ENCODE measurements at places on chromosomes 1 and 21.
A peak's percentile ranks its signal among the peaks of the same experiment; 100 is the strongest.

- DNase-seq, result peak; percentile 44
These were observed 642 bp upstream of the SLC16A1 start for GRCh38 chr1:112956544-112957132.

GRCh38 chr1:107896936-107897335 lies 68.0 kb downstream of the VAV3 start:
- DNase-seq, result no peak

GRCh38 chr1:244316407-244316806 lies 135.3 kb downstream of the ADSS2 start:
- DNase-seq, result no peak

GRCh38 chr1:70383483-70383882 lies 27.6 kb upstream of the CTH start:
- no peak for DNase-seq

- DNase-seq, result peak; percentile 65
These were observed 1.5 kb upstream of the THRAP3 start for GRCh38 chr1:36222481-36223380.

DNA sequence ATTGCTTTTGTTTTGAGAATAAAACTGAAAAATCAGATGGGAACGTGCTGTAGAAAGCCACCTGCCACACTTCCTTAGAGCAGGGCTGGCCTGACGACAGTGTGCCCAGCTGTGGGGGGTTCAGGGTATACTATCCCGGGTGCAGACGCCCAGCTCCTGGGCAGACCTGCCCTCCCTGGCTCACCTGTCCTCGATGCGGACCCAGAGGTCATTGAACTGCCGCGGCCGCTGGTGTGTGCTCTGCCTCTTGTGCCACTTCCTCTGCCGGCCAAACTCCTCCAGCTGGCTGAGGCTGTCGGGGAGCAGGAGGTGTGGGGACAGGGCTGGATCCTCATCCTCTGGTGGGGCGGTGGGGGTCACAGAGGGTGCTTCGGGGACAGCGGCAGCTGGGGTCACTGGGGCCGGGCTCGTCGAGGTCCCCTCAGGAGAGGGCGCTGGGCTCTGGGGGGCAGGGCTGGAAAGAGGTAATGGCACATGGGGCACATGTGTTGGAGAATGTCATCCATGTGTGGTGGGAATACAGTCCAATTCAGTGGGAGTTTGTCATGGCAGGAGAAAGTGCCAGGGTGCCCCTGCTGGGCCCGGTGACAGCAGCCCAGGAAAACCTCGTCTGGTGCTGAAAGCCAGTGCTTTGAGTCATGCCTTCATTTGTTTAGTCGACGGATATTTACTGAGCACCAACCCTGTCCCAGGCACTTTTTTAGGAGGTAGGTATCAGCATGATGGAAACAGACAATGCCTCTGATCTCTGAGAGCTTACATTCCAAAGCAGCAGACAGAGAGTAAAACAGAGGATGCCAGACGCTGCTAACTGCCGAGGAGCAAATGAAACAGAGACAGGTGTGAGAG lies 222.0 kb downstream of the TRABD2B start:
- DNase-seq, result no peak

DNA sequence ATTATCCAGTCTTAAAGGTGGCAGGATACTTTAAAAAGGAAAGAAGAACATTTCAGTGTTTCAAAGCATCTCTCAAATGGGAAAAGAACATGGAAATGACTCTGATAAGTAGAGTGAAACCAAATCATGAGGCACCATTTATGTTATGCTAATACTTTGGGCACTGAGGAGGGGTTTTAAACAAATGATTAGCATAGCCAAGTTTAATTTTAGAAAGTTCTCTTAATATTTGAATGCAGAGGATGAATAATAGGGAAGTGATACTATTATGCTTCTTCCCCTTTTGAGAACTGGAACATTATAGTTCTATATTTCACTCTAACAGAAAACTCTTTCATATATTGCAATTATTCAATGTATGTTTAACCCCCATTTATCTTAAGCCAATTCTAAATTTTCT lies 1181.9 kb upstream of the PRMT6 start:
- no peak for DNase-seq

- DNase-seq, result no peak
These were observed 110.4 kb upstream of the IFFO2 start for GRCh38 chr1:19066874-19067181.

GRCh38 chr1:21322681-21323016 lies 32.4 kb upstream of the ECE1 start:
- no peak for DNase-seq

DNA sequence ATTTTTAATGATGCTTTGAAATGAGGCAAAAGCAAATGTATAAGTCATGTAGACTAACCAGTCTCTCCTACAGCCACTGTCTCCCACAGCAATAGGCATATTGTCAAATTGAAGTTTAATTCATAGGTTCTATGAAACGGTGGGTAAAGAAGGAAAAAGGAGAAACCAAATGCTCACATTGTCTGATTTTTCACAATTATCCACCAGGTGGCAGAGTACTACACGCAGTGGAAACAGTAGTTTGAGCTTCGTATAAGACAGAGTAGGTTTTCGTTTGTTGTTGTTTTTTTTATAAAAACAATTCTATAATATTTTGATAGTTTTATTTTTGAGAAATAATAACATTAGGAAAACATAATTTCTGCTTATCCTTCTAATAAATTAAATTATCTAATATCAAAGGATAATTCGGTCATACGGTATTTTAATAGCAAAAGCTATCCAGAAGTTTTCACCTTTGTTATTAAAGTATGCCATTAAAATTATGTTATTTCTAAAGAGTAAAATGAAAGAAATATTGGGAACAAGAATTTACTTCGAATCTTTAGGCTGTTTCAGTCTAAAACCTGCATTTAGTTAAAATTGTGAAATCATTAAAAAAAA lies 39.1 kb downstream of the TYW3 start:
- DNase-seq, result peak; percentile 74

- DNase-seq, result no peak
These were observed at the start of gene CELA3A for GRCh38 chr1:22001409-22001808. Gene CELA3A, plus strand, starts transcription at chr1:22001657. Its CDS starts 18 bp downstream, at chr1:22001675.

DNA sequence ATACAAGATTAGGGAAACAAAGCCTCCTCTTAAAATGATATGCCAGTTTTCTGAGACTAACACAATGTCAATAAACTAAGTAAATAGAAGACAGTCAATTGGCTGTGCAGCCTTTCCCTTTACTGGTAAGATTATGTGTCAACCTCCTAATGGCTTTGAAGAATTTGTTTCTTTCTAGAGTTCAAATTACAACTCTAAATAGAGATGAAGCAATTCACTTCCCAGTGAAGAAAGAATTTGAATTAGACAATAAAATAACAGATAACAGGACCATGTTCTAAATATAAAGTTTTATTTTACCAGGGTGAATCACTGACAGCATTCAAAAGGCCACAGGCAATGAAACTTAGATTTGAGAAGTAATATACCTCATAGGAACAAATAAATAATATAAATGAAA lies 680.3 kb downstream of the PLA2G4A start:
- DNase-seq, result peak; percentile 15

DNA sequence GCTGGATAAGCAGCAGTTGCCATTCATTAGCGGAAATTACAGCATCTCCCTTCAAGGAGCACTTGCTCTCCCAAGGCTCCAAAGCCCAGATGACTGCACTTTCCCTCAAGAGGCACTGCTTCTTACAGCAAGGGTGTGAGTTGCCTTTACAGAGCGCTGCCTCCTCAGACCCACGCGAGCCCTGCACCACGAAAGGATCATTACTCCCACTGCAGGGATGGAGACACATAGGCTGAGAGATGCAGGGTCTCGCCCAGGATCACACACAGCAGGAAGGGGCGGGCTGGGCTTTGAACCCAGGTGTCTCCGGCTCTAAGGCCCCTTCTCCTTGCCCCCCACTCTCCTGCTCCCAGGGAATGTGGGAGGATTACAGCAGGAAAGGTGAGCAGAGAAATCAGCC lies 405.5 kb downstream of the MATN1 start:
- no peak for DNase-seq

- peak; percentile 43 for DNase-seq
These were observed 522 bp downstream of the SLC45A1 start for GRCh38 chr1:8318436-8318835.

DNA sequence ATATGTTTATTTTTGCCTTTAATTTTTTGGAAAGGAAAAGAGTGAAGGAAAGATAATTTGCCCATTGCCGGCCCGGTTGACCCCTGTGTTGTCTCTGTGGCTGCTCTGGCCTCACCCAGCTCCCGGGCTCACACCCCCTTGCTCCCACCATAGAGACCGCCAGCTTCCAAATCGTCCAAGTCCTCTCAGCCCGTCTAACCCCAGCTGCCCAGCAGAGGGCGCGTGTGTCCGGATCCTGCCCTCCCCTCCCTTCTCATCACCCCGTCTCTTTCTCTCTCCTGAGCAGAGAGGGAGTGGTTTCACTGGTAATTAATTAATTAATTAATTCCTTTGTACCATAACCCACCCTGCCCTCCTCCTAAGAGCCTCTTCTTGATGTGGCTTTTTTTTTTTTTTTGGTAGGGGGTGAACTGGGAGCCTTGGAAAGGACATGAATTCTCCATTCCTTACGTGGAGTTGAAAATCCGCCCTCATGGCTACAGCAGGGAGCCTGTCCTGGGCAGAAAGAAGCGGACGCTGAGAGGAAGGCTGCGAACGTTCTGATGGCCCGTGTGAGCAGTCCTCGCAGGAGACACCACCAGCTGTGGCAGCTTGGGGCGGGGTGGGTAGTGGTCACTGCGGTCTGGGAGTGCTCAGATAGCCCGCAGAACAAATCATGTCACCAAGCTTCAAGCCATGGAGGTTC lies 45.9 kb downstream of the KIAA0040 start:
- DNase-seq, result peak; percentile 24

- no peak for DNase-seq
These were observed 17.2 kb downstream of the PTAFR start for GRCh38 chr1:28159243-28159642.

DNA sequence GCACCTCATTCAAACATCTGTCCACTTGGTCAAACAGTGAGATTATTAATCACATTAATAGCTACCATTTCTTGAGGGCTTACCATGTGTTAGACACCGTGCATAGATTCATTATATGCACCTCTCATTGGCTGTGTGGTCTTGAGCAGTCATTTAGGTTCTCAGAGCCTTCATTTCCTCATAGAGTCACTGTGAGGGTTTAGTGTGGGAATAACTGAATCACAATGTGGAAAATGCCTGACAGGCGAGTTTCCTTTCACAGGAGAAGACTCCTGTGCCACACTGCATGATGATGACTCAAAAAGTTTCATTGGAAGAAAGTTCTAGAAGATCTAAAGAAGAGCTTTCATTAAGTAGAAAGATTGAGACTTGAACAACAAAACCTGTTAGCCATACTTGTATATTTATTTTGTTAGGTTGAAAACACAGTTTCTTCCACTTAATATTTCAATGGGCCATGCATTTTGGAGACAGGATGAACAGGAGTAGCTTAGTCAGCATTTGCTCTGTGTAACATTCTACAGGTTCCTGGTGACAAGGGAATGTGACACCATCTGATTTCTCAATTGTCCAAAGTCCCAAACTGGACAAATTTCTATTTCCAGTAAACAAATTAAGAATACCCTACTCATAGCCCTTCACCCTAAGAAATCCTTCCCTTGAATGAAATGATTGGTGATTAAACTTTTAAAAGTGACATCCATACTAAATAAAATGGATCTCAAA lies 45.7 kb downstream of the FYB2 start:
- DNase-seq, result peak; percentile 75
